Stimulated activated naive CD4-positive, alpha-beta T cell treated with Interleukin-2 at 50 U/mL for 16 hours (primary cell): ENCODE measurements at places on chromosomes 13 and 19.

DNA sequence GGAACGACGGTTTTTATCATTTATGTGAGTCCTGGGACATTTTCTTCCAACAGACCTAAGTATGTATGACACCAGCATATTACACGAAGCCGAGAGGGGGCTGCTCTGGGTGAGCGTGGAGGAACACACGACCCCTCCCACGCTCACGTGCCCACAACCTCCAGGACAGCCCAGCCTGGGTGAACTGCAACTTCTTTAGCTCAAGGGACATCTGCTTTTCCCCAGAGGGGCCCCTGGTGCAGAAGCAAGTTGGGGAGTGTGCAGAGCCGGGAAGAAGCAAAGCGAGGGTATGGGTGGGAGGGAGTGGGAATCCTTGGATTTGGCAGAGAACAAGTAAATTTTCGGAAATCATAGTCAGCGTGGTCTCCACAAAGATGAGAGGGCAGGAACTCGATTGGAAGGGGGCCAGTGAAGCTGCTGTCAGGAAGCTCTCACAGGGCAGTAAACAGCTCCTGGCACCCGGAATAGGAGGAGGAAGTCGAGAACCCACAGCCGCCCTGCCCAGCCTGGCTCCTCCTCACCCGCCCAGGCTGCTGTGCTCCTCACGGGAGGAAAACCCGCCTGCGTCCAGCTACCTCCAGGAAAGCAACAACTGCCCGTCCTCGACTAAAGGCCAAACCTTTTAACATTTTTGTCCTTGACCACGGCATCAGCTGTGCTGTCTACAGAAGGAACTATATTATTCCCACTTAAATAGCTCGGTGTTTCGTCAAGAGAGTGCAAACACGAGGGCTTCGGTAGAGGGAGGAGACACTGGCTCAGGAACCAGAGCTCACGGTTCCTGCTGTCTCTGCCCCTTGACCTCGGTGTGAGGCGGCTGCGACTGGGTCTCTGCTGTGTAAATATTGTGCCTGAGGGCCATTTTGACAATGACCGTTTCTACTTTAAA, 17.2 kb upstream of the CFAP97D2 start:
- no peak for DNase-seq

- DNase-seq: no peak
These were observed 59.5 kb downstream of the KLF12 start for GRCh38 chr13:74074723-74075122.

DNA sequence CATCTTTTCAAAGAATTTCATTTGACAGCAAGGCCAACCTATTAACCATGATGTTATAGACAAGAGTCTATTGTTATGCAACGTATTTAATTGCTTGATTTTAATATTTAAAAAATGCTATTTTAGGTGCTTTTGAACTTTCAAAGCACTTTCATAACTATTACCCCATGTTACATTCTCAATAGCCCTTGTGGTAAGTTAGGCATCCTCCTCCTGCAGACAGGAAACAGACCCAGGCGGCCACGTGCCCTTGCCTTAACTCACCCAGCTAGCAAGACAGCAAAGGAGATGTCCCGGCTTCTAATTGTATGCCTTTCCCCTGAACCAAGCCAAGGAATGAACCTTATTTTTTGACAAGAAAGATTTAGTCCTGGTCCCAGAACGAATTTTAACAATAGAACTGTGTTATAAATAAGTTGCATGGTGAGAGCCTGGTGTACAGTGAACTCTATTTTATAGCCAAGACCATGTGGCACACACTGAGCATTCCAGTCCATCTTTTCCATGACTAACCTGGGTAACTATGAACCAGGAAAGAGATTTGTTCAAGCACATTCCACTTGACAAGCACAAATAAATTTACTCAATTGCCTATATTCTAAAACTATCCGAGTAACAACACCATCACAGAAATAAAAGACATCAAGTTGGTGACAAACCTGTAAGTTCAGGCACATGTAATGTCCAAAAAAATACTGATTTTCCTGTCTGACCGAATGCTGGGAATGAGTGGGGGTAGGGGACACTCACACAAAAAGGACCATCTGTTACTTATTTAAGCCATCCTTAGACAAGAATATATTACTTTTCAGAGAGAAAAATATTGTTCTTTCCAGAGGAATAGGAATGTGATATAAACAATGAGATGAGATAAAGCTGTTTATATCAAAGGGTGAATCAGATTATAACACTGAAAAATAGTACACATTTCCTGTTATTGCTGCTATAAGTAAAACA, 163.0 kb downstream of the EFNB2 start:
- no peak for DNase-seq

GRCh38 chr19:10946958-10947657, 13.7 kb upstream of the SMARCA4 start:
- DNase-seq: no peak

DNA sequence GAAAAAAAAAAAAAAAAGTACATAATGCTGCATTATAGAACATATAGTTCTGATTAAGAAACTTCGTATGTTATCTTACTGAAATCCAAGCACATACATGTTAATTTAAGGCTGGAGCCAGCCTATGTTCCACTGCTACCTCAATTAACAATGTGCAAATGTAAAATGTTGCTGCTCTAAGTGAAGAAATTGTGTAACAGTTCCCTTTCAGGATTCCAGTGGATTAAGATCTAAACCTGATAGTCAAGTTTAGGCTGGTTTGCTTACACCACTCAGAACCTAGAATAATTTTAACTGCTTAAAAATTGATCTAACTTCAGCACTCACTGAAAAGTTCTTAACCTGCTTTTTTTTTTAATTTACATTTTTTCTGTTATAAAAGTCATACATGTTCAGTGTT, 4.2 kb downstream of the VPS36 start:
- DNase-seq: no peak
